ENCODE measurements at places on chromosomes 13 and 19.

GRCh38 chr13:23020246-23020843, 160.4 kb upstream of the SGCG start:
- no peak for DNase-seq

DNA sequence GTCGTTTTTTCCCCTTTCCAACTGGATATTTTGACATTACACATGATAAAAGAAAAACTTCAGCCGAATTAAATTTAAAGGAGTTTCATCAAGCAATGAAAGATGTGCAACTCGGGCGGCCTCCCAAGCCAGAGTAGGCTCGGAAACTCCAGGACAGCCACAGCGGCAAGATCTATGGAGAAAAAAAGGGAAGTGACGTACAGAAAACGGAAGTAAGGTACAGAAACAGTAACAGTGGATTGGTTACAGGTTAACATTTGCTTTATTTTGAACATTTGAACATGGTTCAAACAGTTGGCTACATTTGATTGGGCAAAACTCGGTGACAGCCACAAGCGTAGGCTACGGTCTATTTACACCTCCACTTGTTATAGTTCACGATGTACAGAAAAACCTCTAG, 30.5 kb upstream of the FAM124A start:
- no peak for DNase-seq

DNA sequence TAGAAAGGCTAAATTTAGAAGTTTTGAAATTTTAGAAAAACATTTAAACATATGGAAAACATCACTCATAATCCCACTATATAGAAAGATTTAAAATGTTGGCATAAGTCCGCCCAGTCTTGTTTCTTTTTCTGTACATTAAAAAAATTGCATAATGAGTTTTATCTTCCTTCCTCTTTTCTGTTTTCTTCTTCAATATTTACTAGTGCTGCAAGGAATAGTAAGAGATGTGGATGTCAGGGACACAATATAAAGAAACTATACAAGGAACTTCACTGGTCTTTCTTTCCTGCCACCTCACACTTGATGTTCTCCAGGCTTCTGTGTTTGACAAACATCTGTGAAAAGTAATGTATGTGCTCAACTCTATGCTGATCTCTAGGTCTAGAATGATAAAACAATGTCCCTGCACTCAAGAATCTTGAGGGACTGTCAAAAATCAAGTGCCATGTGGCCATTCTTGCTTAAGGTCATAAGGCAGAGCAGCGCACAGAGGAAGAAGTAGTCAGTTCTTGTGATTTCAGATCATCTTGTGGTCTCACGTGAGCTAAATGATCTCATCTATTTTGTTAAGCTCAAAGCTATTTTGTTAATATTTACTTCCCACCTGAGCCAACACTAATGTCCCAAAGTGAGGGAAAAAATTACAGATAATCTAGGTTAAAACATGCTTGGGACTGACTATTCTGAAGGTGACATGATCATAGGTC, 186.9 kb upstream of the OBI1 start:
- no peak for DNase-seq

DNA sequence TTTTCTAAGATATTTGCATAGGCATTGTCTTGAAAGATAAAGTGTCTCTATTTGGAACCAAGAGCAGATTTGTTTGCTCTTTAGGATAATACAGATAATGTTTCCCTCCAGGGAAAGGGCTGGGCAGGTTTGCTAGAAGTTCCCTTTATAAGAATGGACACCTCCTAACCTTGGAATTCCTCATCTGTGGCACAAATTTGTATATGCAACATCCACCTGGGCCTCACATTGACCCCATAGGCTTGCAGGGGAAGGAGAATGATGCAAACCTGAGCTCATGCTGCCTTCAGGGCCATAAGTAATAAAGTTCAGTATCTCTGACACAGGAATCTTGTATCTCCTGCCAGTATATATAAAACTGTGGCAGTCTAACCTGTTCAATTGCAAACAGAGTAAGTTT, 508.4 kb upstream of the MIR17HG start:
- no peak for DNase-seq

DNA sequence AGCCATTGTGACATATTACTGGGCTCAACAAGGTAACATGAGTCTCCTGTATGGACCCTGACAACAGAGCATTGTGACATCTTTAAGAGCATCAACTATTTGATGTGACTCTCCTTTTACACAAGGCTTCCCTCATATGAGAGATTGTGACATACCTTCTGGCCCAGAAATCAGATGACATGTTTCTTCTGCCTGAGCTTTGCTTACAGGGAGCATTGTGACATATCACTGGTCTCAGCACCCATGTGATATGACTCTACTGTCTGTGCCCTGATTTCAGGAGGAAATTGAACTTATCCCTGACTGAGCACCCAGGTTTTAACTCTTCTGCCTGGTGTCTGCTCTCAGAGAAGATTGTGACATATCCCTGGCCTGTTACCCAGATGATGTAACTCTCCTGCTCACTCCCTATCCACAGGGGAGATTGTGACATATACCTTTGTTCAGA, 15.9 kb upstream of the ZNF681 start:
- no peak for DNase-seq

GRCh38 chr13:107231944-107232343, 664.0 kb upstream of the ARGLU1 start:
- DNase-seq: no peak

DNA sequence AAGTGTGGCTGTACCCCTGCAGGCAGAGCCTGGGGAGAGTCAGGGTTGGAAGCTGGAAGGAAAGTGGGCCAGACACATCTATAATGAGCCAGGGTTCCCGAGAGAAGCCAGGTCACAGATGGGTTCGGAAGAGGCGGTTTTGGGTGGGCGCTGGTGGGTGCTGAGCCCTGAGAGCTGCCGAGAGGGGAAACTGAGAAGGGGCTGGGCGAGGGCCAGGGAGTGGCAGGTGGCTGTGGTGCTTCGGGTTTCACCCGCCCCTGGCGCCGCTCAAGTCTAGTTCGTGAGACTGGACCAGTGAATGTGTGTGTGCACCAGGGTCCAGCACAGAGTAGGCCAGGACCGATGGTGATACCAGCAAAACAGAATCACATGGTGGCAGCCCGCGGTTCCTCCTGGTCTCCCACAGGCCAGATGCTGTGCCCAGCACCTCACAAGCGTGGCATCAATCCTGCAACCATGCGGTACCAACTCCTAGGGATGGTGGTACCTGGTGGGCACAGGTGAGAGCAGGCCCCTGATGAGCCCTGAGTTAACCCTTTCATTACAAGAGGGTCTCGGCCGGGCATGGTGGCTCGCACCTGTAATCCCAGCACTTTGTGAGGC, 1.8 kb upstream of the LRRC4B start:
- DNase-seq: no peak

- DNase-seq: no peak
Measured at GRCh38 chr13:110387451-110388107, 80.5 kb downstream of the COL4A2 start.

DNA sequence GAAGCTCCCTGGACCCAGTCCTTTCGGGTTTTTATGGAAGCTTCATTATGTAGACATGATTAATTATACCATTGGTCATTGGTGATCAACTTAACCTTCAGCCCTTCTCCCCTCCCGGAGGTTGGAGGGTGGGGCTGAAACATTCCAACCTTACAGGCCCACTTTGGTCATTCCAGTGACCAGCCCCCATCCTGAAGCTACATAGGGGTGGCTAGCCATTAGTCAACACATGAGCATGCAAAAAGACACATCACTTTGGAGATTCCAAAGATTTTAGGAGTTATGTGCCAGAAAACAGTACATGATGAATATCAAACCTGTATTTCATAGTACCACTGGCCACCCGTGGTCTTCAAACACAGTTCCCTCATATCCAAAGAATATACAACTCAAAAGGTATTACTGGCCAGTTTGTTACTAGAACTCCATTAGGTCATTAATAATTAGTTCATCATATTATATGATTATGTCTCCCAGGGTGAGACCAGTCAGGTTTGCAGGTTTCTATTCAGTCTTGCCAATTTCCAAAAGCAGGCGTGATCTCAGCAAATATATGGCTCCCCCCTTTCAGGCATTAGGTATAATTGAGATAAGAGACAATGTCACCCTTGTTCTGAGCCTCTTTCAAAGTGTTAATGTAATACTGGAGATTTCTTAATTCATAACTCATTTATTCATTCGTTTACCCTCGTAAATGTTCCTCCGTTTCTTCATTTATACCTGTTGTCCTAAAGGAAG, 11.1 kb downstream of the PPP5C start:
- no peak for DNase-seq

- DNase-seq: peak; percentile 46
Measured at GRCh38 chr19:12774588-12775555, at the start of gene HOOK2. Gene HOOK2 (minus strand): TSS chr19:12775552. CDS start chr19:12775449, 103 bp downstream.

GRCh38 chr19:42132851-42133528, 744 bp upstream of the POU2F2 start:
- DNase-seq: peak; percentile 72

GRCh38 chr13:113863524-113864272, at the start of gene GAS6:
Gene GAS6 (minus strand): TSS chr13:113864076. CDS start chr13:113863920, 156 bp downstream.
- no peak for DNase-seq

DNA sequence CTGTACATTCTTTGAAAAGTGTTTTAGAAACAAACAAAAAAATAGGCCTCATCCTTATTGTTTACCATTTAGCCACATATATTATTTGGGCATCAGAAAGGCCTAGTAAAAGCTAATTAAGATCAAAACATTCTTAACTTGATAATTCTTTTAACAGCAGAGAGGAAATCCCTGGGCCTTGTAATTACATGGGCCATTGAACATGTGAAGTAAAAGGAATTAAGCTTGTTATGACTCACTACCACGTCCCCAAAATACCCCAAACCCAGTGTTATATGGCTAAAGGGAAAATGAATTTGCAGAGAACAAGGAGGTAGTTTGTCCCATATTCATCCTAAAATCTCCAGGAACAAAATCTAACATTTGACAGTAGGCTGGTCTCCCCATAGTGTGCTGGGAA, 439.8 kb downstream of the ITGBL1 start:
- no peak for DNase-seq

- DNase-seq: no peak
Measured at GRCh38 chr13:60164234-60164889, 634 bp upstream of the DIAPH3 start.

DNA sequence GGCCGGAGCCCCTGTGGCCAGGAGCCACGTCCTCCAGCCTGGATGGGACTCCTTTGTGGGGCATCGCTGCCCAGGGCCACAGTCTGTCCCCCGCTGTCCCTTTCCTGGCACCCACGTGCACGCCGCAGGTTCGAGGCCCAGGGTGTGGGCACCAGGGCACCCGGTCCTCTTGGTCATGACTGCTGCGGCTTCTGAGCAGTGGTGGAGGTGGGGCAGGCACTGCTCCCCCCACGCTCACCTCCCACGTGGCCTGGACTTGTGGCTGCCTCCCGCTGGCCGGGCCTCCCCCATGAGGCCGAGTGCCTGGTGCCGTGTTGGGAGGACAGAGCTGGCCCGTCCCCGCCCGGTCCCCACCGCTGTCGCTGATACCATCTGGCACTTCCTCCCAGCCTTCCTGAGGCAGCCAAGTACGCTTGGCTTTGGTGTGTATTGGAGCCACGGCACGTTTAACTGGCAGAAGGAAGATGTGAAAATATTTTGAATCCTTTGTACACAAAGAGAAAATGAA, 12.8 kb downstream of the SPPL2B start:
- no peak for DNase-seq

DNA sequence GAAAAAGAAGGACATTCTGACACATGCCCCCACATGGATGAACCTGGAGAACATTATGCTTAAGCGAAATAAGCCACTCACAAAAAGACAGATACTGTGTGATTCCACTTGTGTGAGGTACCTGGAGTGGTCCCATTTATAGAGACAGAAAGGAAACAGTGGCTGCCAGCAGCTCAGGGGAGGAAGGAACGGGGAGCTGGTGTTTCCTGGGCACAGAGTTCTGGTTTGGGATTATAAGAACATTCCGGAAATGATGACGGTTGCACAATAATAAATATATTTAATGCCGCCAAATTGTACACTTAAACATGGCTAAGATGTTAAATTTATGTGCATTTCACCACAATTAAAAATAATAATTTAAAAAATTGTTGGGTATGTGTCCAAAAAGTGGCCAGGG, 33.0 kb downstream of the SERP2 start:
- no peak for DNase-seq

- DNase-seq: no peak
Measured at GRCh38 chr13:21698817-21699679, 28.2 kb downstream of the FGF9 start.

GRCh38 chr13:76667551-76667950, 218.7 kb downstream of the KCTD12 start:
- no peak for DNase-seq

DNA sequence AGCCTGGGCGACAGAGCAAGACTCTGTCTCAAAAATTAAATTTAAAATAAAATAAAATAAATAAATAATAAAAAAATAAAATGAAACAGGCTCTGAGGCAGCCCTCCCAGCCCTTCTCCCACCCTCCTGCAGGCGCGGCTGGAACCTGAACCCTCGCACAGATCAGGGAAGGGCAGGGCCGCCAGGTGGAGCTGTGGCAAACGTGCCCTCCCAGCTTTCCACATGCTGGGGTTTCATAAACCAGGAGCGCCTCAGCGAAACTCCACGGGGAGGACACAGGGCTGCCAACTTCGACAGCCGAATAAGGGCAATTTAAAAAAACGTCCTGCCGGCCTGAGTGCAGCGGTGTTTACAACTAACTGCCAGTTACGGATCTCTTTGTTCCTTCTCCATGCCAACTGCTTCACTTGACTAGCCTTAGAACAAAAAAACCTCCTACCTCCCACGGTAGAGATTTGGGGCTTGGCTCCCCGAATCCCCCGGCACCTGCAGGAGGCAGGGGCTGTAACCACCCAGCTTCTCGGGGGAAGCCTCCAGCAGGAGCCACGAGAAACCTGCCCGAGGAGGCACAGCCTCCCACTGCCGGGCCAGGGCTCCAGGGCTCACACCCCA, 15.9 kb downstream of the ZNF787 start:
- DNase-seq: peak; percentile 19

GRCh38 chr13:30882026-30882850, 23.8 kb upstream of the MEDAG start:
- DNase-seq: no peak

- no peak for DNase-seq
Measured at GRCh38 chr13:33100886-33101285, 84.7 kb downstream of the KL start.

GRCh38 chr13:112510002-112510780, 77.8 kb downstream of the TUBGCP3 start:
- DNase-seq: no peak

GRCh38 chr13:51437550-51438127, 15.2 kb downstream of the INTS6 start:
- DNase-seq: no peak

DNA sequence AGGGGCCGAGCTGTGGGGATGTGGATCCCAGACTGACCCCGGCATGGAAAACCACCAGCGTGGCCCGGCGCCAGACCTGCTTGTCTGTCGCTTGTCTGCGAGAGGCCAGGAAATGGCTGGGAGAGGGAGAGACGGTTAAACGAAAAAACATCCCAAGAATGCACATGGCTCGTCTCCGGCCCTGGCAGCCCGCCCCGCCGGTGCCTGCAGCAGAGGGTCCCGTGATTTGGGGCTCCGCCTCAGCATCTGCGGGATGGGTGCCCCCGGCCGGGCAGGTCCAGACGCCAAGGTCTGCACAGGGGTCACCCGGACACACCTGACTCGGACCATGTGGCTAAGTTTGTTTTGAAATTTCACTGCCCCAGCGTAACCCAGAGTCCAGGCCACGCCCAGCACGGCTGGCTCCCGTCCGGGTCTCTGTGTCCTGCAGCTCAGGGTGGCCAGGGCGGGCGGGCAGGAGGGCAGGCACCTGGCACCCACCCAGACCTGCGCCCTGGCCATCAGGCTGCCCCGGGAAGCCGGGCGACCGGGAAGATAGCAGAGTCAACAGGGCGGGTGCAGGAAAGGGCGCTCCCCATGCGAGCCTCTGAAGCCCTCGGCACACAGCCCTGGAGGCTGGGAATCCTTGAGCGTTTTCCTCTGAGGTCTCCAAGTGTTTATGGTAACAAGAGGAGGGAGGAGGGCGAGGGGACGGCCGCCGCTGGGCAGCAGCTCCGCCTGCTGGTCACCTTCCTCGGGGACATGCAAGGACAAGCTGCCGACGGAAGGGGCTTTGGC, 103.2 kb downstream of the GADD45B start:
- DNase-seq: no peak
